NCI-H1105 treated with DMSO at 0.1 percent for 48 hours (cell line): ENCODE measurements at places on chromosomes 7 and 10.
A peak's percentile ranks its signal among the peaks of the same experiment; 100 is the strongest.

GRCh38 chr10:30476511-30477155 lies 42.6 kb downstream of the MAP3K8 start:
- DNase-seq: no peak

- DNase-seq: no peak
These were observed 588.0 kb downstream of the CALN1 start for GRCh38 chr7:71824006-71824760.

DNA sequence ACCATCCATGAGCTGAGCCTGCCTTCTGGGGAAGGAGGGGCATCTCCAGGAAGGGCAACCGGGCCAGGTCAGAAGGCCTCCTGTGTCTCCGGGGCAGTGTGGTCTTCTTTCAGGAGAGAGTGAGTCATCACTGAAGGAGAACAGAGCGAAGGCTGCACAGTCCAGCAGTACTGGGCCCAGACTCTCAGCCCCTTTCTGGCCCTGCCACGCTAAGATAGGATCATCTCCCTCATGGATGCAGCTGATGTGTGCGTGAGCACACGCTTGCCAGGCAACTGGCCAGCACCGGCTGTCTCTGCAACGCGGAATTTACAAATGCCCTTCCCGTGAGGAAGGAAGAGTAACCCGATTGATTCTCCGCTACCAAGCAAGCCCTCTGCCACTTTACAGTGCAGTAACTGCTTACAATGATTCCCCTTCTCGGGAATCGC lies 328.2 kb downstream of the TNS3 start:
- peak; percentile 36 for DNase-seq

DNA sequence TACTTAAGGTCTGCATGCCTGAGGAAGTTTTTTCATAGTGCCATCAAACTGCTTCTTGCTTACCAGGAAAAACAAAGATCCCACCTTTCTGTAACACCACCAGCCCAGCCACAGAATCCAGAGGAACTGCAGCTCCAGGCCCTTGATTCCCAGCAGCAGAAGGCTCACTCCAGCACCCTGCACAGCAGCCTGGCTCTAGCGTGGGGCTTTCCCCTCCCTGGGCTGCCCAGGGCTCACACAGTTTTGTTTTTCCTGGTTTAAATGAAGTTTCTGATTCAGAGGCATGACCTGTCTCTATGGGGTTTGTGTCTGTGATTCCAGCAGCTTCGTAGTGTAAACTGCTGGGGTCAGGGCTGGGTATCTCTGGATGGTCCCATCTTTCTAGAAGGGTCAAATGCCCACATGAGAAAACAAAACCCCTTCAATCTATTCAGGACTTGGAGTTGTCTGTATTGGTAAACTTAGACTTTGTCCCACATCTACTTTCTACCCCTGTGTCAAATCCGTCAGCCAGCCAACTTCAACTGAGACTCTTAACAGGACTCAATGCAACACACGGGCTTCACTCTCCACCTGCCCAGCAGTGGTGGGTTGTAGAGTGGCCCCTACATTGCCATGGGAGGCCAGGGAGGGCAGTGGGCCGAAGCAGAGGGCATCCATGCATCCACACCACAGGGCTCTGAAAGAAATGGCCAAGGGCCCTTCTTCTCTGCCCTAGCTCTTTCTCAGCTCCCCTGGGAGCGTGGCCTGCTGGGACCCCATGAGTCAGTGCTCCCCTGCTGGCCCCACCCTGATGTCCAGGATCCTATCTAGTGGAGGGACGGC lies 73.6 kb downstream of the ATXN7L1 start:
- no peak for DNase-seq

GRCh38 chr10:112663234-112664125 lies 216.5 kb downstream of the VTI1A start:
- no peak for DNase-seq

DNA sequence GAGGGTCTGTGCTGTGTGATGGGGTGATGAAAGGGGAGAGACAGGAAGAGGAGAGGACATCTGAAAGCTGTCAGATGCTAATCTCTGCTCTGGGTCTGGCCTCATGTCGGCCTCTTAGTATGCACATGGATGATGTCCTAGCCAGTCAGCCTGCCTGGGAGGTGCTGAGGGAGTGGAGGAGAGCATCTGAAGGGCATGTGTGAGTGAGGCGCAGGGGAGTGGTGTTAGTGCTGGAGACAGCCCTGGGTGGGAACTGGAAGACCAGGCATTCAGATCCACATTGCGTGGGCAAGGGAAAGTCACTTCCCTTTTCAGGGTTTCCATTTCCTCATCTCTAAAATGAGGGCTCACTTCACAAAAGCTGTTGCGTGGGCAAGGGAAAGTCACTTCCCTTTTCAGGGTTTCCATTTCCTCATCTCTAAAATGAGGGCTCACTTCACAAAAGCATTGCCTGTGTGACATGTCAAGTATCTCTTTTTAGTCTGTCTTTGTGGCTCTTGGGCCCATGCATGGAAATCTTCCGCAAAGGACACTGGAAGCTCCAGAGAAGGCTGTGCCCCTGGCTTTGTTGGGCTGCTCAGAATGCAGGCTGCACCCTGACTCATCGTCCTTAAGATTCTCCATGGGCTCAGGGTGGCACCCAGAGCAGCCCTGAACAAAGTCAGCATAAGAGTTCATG lies 10.0 kb downstream of the SFTPD start:
- DNase-seq: no peak
